NCI-H146 (cell line): ENCODE measurements at places on chromosomes 5 and 9.

DNA sequence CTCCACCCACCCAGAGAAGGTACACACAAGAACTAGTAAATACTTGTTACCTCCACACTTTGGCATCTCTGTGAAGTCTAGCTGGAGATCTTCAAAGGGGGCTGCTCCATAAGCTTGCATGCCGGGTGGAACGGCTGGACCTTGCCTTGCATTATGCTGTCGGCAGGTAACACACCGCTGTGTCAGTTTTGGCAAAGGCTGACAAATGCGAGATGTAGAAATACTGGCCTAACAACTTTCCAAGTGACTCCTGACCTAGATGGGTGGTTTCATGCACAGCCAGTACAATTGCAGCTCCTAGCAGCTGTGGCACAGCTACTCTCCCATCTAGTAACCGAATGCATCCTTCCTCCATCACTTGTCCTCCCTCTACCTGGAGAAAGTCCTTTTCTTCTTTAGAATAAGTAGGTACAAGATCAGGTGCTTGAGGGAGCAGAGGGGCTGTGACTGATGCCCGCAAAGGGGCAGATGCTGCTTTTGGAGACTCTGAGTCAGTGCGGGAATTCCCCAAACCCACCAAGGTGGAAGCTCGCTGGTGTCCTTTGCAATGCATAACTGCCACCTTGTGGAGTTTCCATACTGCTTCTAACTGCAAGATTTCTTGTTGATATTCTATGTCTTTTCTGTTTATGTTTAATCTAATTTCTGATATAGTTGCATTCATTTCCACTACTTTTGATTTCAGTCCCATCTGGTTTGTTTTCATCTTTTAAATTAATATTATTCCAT lies 78.4 kb downstream of the TMEM161B start:
- no peak for DNase-seq

DNA sequence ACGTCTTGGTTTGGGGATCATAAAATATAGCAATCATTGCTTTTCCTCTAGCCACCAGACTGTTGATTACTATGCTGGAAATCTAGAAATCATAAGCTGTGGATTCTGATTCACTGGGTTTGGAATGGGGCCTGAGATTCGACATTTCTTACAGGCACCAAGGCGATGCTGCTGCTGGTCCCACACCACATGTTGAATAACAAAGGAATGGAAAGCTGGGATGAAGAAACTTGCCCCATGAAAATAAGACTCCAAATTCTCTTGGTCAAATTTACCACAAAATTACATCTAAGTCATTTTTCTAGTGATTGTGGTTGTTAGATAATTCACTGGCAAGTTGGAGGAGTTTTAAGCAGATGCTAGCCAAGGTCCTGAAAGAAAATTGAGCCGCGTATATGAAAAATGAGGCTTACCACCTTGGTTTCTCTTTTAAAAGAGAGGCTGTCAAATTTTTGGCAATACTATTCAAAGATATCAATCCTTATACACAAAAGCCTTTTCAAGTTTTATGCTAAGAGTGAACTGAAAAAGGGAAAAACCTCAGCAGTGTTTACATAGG lies 23.0 kb upstream of the MEIKIN start:
- no peak for DNase-seq

DNA sequence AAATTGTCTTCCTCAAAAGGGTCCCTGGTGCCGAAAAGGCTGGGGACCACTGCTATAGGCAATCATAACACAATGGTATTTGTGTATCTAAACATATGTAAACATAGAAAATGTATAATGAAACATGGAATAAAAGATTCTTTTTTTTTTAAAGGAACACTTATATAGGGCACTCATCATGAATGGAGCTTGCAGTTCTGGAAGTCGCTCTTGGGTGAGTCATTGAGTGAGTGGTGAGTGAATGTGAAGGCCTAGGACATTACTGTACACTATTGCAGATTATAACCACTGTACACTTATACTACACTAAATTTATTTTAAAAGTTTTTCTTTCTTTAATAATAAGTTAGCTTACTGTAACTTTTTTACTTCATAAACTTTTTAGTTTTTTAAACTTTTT lies 176.4 kb downstream of the ARRDC3 start:
- DNase-seq: no peak

DNA sequence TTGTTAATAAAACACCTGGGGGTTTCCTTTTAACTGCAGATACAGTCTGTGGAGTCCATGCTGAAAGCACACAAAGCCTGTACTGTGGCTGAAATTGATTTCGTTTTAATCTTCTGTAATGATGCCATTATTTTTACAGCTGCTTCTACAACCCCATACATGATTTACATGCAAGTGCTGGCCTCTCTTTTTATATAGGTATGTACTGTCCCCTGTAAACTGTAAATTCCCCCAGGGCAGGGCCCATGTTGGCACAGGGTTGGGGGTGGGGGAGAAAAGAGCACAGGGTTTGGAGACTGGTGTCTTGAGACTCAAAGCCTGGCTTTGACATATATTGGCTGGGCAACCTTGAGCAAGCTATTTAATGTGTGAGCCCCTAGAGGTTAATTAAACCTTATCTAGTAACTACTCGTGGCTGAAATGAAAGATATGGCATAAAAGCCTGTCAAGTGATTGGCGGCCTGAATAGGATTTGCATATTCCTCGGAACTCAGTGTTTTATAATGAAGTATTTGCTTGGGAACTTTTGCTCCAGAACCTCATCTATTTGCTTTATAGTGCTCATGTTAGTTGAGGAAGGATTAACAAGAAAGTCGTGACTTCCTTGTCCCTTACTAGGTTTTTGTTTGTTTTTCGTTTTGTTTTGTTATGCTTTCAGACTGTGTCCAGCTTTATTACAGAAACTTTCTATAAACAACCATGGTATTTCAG lies 34.0 kb downstream of the KLF4 start:
- DNase-seq: peak; percentile 67

DNA sequence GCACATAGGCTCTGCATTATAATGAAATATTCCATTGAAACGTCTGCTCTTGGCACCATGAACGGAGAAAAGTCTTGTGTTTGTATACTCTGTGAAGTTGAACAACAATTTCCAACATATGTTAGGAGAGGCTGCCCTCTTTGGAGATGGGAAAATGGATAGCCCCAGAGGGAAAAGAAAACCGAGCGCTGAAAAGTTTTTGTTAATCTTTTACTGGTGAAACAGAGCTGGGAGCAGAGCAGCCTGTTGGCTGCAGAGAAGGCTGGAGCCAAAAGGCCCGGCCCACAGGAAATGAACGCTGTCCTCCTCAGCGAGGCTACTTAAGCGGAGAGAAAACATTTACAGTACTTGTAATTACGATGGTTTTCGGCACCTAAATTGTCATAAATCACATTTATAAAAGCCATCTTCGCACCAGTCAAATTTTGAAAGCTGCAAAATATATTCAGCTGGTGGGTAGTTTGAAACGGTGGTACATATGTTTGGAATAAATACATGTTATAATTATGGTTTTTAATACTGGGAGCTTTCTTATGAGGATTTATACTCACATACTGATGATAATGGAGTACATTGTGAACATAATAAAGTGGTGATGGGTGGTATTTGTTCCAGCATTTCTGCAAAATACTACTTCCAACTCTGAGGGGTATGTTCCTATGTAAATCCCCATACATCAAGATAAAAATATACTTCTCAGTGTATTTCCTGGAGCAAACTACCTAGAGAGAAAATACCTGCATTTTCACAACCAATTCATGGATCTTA lies 129.6 kb upstream of the CNTLN start:
- DNase-seq: no peak

DNA sequence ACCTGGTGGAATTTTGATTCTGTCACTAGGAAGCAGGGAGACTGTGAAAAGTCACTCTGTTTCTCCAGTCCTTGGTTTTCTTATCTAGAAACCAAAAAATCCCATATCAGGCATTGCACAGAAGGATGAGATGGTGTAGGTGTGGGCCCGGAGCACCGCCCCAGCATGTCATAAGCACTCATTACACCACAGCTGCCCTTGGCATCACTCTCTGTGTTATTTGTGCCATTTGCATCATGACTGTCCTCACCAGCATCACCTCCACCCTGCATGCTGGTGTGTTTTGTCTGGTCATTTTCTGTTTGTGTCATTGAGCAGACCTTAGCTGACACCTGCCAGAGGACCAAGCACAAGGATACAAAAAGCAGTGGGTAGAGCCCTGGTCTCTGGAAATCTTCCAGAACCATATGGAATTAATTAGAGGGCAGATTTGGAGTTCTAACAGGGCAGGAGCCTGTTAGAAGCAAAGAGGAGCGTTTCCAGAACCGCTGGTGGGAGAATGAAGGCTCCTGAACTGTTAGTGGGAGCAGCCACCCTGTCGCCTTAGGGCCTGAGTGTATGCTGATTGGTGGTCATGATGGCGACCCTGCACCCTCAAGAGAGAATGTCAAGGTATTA lies 99.3 kb downstream of the AMBP start:
- no peak for DNase-seq

DNA sequence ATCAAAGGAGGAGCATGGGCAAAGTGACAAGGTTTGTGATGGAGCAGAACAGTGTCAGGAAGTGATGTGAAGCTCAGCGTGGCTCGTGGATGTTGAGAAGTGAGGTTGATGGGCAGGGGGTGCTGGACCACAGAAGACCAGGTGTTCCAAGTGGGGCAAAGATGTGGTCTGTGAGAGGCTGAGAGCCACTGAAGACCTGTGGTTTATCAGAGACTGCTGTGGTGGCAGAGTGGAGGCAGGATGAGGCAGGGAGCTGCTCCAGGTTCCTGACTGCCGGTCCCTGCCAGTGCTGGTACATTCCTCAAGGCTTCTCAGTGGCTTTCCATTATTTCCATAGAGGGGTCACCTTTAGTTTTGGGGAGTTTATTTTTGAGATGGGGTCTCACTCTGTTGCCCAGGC lies 19.1 kb downstream of the PALM2AKAP2 start:
- no peak for DNase-seq

- no peak for DNase-seq
Measured at GRCh38 chr5:32654427-32654826, 56.7 kb upstream of the NPR3 start.

DNA sequence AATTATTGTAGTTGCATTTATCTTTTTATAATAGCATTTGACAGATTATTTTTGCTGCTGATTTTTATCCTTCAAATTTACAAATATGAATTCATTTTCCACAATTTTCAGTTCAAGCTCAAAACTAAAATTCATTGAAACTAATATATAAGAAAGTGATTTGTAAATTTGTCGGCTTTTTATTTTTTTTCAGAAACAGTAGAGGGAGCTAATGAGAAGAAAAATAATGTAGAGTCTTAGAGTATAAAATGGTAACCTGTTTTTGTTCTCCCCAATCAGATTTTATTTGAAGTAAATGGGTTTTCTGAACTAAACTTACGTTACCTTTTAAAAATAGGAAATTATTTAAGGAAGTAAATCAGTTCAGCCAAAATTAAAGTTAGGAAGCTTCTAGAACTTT lies 19.2 kb downstream of the PRRC1 start:
- no peak for DNase-seq

DNA sequence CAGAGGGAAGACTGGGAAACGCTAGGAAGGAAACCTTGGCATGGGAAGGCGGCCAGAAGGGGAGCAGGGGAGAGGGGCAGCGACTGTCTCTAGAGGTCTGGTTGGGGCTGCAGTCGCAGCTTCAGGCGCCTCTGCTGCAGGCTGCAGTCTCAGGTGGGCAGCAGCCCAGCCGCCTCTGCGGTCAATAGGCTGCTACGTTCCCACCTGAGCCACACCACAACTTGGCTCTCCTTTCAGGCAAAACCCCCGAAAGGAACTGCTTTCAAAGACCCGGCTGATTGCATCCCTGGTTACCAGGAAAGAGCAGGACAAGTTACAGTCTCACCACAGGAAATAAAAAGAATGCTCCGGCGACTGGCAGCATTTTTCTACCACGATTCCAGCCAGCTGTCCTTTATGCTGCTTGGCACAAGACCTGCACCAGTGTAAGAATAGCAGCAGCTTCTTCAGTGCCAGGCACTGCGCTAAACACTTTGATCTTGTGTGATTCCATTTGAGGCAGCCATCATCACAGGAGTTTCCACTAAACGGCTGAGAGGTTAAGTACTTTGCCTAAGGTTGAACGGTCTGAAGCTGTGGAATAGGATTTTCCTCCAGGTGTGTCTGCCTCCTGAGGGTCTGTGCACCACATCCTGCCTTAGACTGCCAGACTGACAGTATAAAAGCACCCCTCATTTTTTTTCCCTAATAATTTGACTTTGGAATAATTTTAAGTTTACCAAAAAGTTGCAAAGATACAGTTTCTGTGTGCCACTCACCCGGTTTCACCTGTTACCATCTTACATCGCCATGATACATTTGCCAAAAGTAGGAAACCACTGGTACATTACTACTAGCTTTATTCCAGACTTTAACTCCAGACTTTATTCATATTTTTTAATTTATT lies 7.5 kb downstream of the RPS14 start:
- no peak for DNase-seq

DNA sequence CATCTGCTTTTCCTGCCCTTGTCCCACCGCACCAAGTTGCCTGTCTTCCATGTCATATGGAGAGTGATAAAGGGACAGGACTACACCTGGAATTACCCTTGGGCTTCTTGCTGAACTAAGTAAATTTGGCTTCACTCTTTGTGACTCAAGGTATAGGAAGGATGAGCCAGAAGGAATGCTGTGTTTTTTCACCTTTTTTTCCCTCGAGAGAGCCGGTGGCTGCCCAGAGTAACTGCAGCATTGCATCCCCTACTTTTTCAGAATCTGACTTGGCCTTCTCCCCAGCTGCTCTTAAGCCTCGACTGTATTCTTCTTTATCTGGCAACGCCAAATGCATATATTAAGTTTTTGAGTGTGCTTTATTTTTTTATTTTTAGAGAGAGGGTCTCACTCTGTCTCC lies 38.4 kb downstream of the RCL1 start:
- no peak for DNase-seq

DNA sequence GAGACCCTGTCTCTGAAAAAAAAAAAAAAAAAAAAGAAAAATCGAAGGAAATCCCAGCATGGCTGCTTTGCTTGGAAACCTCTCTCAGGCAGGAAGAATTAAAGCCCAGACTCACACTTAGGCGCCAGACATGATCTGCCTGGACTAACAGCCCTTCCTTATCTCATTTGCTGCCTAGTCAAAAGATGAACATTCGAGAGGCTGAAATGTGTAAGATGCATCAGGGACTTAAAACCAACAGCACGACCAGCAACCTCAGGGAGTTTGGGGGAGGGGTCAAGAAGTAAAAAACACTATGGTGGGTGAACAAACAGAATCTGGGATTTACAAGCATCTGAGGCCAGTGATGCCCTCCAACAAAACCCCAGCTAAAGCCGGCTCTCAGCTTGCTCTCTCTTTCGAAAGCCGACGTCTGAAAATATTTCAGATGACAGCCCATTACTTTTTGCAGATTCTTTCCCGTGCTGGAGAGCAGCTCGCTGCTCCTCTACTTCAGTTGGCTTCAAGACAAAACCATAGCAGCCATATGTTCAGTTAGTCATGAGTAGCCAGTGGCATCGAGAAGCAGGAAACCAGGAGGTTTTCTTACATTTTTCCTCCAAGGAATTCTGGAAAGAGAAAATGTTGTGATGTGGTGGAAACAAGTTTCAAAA lies 249.9 kb downstream of the MARCHF11 start:
- no peak for DNase-seq

GRCh38 chr5:41410737-41411136 lies 99.7 kb downstream of the PLCXD3 start:
- DNase-seq: no peak

- DNase-seq: no peak
Measured at GRCh38 chr5:143350341-143350740, 53.1 kb downstream of the NR3C1 start.
